ENCODE measurements at places on chromosomes 2 and 18. TPM values are rescaled to one million over a fixed set of nuclear protein-coding genes. Genes with fewer than 3 reads are reported as not detected.

The RMDN2 gene
- 3.2 TPM for total RNA-seq

The HNRNPLL gene
- total RNA-seq: 55.8 TPM

The COBLL1 gene
- total RNA-seq: 26.0 TPM

The PRKAG3 gene
- total RNA-seq: not detected

The NT5DC4 gene
- total RNA-seq: not detected
